ENCODE measurements at places on chromosomes 7 and 10.

DNA sequence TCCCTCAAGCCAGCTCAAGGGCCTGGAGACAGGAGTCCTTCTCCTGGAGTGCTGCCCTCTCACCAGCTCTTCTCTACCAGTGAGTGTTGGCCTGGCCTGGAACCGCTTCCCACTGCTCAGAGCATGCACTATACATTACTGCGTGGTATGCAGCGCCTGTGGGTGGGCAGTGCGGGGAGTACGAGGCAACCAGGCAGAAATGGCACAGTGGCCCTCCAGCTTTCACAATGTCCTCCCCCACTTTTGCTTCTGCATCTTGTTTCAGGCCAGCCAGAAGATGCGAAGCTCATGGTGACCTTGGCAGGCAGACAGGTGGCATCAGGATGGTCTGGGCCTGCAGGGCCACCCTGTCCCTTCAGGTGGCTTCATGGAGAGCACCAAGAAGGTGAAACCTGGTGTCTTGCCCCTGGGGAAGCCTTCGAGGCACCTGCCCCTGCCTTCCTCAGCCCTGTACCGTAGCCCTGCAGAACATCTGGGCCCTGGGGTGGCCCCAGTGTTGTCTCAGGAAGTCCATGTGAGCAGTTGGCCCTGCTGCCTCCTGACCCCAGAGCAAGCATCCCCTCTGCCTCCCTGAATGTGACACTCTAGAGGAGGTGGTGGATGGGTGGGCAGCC, 35.8 kb downstream of the RASGEF1A start:
- H3K4me3 ChIP-seq = no peak overlapping the region
- no peaks in the 10 kb centered on the region for H3K4me1 ChIP-seq
- DNase-seq = no peak
- H3K27me3 ChIP-seq = peaks cover 37% of the 10 kb centered on the region

DNA sequence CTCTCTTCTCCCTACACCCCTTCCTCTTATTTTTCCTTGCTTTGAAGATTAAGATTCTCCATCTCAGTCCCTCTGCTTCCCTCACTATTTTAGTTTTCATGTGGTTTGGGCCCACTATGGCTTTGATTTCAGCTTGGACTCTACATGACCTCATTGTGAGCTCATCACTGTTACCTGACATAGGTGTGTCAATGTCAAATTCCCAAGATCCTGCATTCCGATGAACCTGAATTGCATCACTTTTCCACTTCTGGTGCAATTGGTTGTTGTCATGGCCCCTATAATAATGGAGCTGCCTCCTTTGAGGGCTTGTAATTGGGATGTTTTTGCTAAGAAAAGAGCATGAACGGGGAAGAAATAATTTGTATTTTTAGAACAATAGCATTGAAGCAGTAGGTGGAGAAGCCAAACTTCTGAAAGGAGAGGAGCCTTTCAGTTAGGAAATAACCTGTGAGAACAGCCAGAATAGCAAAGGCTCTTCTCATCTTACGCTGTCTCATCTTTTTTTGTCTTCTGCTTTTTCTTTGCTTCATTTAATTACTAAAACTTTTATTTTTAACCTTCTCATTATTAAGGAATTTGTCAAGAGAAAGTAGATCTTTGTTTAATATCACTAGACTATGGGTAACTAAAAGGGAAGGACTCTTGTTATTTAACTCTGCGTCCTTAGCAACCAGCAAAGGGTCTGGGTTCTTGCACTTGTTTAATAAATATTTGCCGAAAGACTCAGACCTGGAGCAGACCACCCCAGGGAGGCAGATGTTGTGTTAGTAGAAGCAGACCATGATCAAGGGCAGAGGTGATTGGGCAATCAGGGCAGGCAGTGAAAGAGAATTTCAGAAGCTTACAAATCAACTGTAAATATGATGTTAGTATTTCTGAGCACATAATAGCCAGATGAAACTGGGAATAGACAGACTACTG, 95.4 kb downstream of the TES start:
- no peak for DNase-seq
- H3K4me1 ChIP-seq = no peaks in the 10 kb centered on the region
- no peak overlapping the region for H3K4me3 ChIP-seq
- no peaks in the 10 kb centered on the region for H3K27me3 ChIP-seq

DNA sequence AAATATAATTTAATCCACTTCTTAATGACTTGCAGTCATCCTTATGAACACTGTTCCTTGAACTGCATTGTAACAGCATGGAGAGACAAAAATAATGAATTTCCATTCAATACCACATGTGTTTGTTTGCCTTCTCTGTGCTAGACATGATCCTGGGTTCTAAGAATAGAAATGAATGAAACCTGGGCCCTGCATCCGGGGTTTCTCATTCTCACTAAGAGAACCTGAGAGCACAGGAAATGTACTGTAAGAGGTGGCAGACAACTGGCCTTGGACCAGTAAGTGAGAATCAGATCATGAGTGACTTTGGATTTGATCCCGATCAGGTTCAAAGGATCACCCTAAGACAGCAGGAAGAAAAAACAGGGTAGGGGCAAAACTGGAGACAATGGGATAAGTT, 37.2 kb upstream of the CUL1 start:
- H3K27ac ChIP-seq = no peak overlapping the region
- H3K4me3 ChIP-seq = no peak overlapping the region
- DNase-seq = no peak
- H3K36me3 ChIP-seq = no peaks in the 10 kb centered on the region
- H3K4me1 ChIP-seq = peaks cover 13% of the 10 kb centered on the region

- no peaks in the 10 kb centered on the region for H3K36me3 ChIP-seq
- H3K4me1 ChIP-seq = peaks cover 45% of the 10 kb centered on the region
- peak overlapping the region; percentile 17 for H3K27ac ChIP-seq
Measured at GRCh38 chr10:35417313-35417625, 81.0 kb downstream of the CCNY start.

DNA sequence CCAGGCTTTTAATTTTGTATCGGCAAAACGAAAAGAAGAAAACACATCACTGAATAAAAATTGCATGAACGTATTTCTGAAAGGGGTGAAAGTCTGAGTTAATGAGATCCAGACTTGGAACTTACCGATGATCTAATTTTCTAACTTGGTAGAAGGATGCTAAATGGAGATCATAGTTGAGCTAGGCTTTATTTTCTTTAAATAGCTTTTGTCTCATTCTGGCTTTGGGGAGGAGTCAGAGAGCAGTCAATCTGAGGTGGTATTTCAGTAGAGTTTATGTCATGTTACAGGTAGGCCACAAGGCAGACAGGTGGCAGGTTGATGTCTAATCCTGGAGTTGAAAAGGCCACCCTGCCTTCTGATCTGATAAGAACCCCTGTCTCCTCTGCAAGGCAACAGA, 161.9 kb downstream of the KIAA1217 start:
- no peak overlapping the region for H3K27ac ChIP-seq
- no peak for DNase-seq
- peaks cover 3% of the 10 kb centered on the region for H3K36me3 ChIP-seq
- no peak overlapping the region for H3K4me3 ChIP-seq
- peaks cover 3% of the 10 kb centered on the region for H3K4me1 ChIP-seq

DNA sequence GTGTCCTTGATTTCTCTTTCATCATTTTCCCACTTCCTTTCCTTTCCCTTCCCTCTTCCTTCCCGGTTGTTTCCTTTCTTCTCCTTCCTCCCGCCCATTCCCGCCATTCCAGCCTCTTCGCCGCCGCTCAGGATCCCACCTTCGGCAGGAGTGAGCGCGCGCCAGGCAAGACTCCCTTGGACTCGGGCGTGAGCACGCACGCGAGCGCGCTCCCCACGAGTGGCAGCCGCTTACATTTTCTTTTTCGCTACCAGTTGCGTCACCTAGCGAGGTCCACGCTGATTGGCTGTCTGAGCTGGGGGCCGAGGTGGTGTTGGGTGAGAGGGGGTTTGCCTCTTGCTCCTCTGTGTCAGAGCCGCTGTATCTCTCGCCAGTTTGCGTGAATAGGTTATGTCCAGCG, 11.8 kb downstream of the ZAN start:
- peak; percentile 37 for DNase-seq
- peaks cover 28% of the 10 kb centered on the region for H3K27me3 ChIP-seq
- no peak overlapping the region for H3K27ac ChIP-seq
- peak overlapping the region; percentile 44 for H3K4me3 ChIP-seq

GRCh38 chr10:131571865-131572264, 260.3 kb upstream of the TCERG1L start:
- no peaks in the 10 kb centered on the region for H3K36me3 ChIP-seq
- H3K4me3 ChIP-seq = no peak overlapping the region
- no peaks in the 10 kb centered on the region for H3K4me1 ChIP-seq
- H3K27ac ChIP-seq = no peak overlapping the region

GRCh38 chr7:126079151-126079550, 1149.5 kb upstream of the POT1 start:
- no peaks in the 10 kb centered on the region for H3K27me3 ChIP-seq
- H3K27ac ChIP-seq = no peak overlapping the region
- DNase-seq = no peak
- H3K36me3 ChIP-seq = no peaks in the 10 kb centered on the region
- no peaks in the 10 kb centered on the region for H3K4me1 ChIP-seq

DNA sequence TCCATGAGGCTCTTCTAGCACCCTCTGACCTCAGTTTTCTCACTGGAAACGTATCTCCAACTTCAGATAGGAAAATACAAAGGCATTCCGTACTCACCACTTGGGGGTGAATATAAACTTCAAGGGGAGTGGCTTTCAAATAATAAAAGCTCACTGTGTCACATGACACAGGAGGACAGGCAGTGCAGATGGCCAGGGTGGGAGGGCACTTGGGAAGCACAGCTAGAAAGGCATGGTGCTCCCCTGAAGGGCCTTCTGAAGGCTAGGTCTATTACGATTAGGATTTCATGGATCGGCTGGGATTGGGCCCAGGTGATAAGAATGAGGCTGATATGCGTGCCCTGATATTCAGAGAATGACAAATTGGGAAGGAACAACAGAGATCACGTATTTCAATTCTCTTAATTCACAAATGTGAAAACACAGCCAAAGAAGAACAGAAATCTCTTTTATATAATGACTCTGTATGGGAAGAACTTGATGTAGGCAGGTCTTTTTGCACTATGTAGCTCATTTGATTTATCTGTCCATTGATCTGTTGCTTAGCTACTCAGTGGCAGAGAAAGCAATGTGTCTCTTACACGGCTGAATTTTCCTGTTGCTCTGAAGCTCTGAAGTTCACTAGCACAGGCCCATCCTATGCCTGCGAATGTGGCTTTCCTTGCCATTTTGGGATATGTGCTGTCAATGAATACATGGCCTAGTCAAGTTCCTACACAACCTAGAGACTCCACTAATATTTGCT, 83.0 kb downstream of the BEND7 start:
- H3K4me3 ChIP-seq = no peak overlapping the region
- no peak overlapping the region for H3K27ac ChIP-seq
- no peaks in the 10 kb centered on the region for H3K36me3 ChIP-seq
- DNase-seq = no peak

DNA sequence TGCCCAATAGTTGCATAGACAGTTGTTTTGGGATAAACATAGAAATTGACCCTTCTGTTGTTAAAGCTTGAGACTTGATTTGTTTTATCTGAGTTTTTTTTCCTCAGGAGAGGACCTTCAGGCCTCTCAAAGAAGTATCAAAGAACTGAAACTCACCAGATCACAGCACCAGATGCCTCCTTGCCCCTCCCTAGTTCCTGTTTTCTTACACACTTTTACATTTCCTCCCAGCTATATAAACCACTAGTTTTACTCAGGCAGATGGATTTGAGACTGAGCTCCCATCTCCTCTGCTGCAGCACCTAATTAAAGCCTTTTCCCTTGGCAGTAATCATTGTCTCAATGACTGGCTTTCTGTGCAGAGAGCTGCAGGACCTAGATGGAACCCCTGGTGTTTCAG, 150.6 kb upstream of the NRG3 start:
- no peak overlapping the region for H3K4me3 ChIP-seq
- no peaks in the 10 kb centered on the region for H3K27me3 ChIP-seq
- no peak overlapping the region for H3K27ac ChIP-seq
- H3K36me3 ChIP-seq = no peaks in the 10 kb centered on the region

DNA sequence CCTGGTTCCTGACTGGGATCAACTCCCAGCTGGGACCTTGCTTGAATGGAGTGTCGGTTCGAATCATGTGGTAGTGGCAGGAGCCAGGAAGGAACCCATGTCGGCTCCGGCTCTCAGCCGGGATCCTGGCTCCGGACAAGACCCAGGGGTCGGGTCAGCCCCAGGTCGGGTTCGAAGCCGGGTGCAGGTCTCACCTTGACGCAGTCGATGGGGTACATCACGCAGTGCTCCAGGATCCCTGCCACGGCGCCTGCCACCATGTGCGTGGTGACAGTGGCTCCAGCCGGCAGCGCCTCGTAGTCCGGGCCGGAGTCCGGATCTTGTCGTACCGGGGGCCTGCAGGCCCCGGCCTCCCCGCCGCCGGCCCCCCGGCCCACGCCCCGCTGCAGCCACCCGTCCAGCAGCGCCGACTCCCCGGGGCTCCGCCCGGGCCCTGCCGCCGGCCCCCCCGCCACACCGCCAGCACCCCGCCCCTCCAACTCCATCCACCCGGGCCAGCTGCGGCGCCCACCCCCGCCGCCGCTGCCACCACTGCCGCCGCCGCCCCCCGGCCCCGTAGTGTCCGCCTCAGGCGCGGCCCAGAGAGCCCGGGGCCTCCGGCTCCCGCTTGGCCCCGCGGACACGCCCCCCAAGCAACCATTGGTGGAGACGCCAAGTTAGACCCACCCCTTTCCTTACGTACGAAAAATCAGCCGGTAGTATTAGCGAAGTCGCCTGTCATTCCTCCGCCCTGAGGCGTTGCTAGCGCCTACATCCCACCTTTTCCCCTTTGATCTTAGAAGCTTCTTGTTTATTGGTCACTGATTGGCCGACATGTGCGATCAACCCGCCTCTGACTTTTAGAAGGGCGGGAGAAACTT, at the start of gene SLC25A28:
Gene SLC25A28, minus strand, starts transcription at position 589 of the 860 bp plus-strand sequence. Its CDS starts 104 bp downstream, at position 485.
- H3K4me1 ChIP-seq = peaks cover 51% of the 10 kb centered on the region
- peak; percentile 96 for DNase-seq
- H3K27ac ChIP-seq = peak within 1 kb of the TSS; percentile 94
- H3K27me3 ChIP-seq = no peaks in the 10 kb centered on the region

DNA sequence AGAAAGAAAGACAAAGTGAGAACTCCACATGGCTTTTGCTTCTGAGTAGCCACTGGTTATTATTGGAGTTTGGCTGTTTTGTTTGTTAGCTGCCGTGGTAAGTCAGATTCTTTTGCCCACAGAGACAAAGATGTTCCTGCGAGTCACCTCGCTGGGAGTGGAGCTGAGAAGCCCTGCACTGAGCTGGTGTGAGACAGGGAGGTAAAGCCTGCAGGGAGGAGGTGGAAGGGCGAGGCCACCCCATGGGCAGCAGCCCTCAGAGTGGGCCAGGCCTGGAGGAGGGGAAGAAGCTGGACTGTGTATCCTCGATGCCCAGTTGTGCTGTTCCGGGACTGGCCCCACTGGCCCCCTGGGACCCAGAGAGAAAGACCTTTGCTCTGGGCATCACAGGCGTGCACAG, 14.3 kb upstream of the NOM1 start:
- no peak overlapping the region for H3K4me3 ChIP-seq
- DNase-seq = no peak
- H3K4me1 ChIP-seq = no peaks in the 10 kb centered on the region
